ENCODE measurements at places on chromosomes 7 and 10. TPM values are rescaled to one million over a fixed set of nuclear protein-coding genes. Genes with fewer than 3 reads are reported as not detected.

- DNase-seq: peak; percentile 45
Observed at GRCh38 chr7:116786791-116787443, 75.5 kb upstream of the CAPZA2 start.

DNA sequence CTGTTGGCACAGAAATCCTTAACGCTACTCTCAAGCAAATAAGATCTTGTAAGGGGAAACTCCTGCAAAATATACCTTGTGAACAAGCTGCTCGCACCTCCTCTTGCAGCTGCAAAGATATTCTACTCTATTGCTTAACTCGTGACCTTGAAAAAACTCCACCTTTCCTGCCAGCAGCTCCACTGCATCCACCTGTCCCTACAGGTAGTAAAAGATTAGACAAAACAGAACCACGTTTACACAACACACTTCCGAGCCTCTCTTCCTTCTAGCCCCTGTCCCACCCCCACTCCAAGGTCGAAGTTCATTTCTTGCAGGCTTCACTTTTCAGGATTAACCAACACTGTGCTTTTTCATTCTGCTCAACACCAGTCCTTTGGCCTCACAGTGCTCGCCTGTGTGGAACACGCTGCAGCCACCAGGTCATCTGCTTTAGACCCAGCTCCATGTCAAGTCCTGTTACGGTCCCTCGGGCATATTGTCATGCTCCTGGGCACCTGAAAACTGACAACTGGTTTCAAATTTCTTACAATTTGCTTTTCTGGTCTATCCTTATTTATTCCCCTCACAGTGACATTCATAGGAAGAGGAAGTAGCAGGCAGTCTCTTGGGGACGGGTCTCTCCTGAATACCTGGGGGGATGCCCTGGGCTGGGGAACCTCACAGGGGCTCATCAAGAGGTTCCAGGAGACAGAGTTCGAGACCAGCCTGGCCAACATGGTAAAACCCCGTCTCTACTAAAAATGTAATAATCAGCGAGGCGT is 165.8 kb upstream of the KLF14 start:
- DNase-seq: no peak

GRCh38 chr10:77081481-77081891 is 556.1 kb downstream of the KCNMA1 start:
- no peak for DNase-seq

DNA sequence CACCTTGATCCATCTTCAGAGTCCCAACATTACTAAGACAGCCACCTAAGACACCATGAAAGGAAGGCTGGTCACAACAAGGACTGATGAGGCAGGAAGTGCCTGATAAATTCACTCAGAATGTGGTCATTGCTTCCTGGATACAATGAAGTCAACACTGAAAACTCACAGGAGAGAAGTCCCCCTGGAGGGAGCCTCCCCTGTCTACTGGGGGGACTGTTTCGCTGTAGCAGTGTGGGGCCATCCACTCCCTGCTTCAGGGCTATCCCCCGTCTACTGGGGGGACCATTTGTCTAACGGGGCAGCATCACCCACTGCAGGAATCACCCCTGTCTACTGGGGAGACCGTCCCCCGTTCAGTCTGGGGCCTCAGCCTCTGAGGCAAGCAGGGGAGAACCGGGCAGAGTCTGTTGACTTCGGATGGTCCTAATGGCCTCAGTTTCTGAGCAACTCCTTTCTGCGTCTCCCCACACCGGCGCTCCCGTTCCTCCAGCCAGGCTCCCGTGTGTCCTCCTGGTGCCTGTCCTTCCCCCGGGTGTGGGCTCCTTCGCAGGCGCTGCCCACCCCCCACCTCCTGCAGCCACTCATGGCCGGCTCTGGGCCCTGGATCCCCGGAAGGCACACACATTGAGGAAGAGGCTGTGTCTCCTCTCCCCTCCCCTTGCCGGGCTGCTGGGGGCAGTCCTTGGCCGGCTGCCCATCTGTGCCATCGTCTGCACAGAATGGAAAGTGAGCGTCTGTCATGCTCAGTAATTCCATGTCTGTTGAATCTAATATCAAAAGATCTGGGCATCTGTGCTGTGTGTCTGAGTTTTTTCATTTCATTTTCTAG is 59.9 kb upstream of the DNAJB6 start:
- DNase-seq: peak; percentile 50

The TMEM139 gene
- 2.5 TPM for total RNA-seq

DNA sequence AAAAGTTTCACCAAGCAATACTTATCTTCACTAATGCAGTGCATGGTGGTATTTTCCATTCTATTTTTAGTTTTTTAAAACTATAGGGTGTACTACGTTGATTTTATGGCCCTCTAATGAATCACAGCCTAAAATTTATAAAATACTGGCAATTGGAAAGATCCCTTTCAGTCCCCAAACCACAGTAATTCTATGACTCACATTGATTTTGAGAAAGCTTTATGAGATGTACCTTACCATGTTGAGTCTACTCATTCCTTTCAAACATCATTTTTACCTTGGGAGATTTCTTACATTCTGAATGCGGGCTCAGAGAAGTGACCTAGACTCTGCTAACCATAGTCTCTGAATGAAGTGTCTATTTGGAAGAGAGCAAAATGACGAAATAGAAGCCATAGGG is 141.6 kb downstream of the GPR85 start:
- DNase-seq: no peak

GRCh38 chr7:109864230-109864629 is 1226.7 kb upstream of the LRRN3 start:
- DNase-seq: peak; percentile 34

The GARIN1A gene
- 0.16 TPM for total RNA-seq
